Hematopoietic multipotent progenitor cell treated with erythropoietin and hydrocortisone succinate and interleukin-3 and kit ligand, for 8 days (in vitro differentiated cells): ENCODE measurements at places on chromosomes 1 and 21.

DNA sequence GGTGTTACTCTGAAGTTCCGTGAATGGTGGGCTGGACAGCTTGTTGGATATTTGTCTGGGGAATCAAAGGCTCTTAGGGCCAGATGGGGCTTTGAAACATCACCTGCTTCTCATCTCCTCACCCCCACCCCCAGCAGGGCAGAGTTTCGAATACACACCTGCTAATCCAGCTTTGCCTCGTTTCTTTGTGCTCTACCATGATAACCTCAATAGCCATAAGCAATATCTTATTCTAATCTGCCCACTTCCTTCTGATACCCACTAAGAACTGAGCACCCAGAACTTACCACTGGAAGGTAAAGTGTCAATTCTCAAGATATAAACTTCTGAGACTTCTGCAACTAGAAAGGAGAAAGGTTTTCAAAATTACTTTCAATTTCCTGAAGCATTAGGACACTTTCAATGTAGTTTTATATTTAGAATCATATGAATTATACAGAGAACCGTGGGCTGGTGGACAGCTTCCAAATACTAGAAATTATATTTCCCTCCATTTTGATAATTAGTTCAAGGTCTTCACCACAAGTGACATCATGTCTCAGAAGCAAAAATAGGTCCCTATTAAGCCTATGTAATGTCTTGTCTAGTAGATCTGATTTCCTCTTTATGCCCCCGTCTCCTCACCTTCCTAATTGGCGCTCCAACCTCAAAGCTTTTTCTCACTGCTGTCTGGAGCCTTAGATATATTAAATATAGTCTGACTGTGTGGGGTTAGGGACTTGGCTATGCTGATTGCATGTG, 64.4 kb upstream of the NEK2 start:
- no peak for DNase-seq

- DNase-seq = no peak
Measured at GRCh38 chr1:112836642-112837041, 119.4 kb downstream of the SLC16A1 start.

DNA sequence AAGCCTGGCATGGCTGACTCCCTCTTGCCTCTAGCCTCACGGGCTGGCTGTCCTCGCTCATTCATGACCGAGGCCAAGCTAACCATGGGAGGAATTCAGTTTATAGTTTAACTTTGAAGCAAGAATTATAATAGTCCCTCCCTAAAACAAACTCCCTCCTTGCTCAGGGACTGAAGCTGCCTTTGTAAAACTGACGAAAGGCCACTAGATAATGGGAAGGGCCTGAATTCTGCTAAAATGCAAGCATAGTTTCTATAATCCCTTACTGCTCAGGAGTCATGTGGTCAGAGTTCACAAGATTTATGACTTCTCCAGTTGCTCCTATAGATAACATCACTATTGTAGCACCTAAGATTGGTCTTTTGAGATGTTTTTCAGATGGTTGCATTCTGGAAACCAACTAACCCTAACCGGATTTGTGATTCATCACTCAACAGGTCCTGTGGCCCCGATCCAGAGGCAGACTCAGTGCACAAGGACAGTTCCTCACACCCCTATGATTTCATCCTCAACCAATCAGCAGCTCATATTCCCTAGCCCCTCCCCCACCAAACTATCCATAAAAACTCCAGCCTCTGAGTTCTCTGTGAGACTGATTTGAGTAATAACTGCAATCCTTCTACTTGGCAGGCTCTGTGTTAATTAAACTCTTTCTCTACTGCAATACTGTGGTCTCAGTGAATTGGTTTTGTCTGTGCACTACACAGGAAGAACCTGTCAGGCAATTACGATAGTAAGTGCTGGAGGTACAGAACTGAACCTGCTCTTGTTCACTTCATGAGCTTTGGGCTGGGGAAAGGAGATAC, 26.4 kb downstream of the HHIPL2 start:
- DNase-seq = no peak

GRCh38 chr1:116873680-116874271, 35.9 kb upstream of the PTGFRN start:
- DNase-seq = no peak

DNA sequence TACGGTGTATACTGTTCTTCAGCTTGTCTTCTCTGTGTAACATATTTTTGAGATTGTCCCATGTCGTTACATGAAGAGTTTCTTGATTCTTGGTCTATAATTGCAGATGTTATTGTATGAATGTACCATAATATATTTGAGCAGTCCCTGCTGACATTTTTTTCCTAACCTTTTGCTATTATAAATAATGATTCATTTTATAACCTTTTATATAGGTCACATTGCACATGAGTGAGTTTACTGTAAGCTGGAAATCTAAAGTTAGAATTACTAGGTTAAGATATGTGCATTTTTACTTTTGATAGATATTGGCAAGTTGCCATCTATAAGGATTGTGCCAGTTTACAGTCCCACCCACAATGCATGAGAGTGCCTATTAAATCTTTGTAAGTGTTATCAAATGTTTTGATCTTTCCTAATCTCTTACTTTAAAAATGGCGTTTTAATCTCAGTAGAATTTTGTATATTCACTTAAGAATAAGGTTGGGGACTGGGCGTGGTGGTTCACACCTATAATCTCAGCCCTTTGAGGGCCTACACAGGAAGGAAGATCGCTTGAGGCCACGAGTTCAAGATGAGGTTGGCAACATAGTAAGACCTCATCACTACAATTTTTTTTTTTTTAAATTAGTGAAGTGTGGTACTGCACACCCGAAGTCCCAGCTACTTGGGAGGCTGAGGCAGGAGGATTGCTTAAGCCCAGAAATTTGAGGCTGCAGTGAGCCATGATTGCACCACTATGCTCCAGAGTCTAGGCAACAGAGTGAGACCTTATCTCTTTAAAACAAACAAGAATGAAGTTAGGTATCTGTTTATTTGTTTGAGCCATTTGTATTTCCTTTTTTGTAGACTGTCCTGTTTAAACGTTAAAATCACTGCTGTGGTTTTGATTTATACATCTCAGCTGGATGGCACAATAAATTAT, 36.5 kb downstream of the ZMYM1 start:
- no peak for DNase-seq

DNA sequence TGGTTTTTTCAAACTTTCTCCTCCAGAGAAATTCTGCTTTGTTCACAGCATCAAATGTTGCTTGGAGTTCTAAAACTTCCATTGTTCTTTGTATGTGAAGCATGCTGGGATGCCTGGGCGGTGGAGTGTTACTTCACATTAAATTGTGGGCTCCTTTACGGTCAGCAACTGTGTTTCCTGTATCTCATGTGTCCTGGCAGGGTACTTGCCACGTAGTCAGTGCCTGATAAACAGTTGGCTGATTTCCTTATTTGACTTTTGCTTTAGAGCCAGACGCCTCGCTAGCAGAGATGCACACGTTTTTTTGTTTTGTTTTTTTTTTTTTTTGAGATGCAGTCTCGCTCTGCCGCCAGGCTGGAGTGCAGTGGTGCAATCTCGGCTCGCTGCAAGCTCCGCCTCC, 96.7 kb downstream of the UCK2 start:
- peak; percentile 59 for DNase-seq

DNA sequence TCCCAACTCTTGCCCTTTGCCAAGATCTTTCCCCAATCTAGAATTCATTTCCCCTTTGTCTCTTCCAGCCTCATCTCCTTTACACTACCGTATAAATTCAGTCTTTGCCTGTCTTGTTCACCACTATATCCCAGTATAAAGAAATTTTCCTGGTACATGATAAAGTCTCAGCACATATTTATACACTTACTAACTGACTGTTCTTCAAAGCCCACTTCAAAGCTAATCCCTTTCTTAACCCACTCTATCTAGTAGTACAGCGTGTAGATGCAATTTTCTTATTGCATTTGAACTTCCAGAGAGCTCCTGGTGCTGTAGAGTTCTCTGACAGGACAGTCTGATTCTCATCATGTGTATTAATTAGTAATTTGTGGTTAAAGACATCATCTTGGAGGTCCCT, 78.1 kb downstream of the LRRC53 start:
- no peak for DNase-seq

GRCh38 chr1:181135815-181136737, 47.6 kb downstream of the IER5 start:
- peak; percentile 36 for DNase-seq

DNA sequence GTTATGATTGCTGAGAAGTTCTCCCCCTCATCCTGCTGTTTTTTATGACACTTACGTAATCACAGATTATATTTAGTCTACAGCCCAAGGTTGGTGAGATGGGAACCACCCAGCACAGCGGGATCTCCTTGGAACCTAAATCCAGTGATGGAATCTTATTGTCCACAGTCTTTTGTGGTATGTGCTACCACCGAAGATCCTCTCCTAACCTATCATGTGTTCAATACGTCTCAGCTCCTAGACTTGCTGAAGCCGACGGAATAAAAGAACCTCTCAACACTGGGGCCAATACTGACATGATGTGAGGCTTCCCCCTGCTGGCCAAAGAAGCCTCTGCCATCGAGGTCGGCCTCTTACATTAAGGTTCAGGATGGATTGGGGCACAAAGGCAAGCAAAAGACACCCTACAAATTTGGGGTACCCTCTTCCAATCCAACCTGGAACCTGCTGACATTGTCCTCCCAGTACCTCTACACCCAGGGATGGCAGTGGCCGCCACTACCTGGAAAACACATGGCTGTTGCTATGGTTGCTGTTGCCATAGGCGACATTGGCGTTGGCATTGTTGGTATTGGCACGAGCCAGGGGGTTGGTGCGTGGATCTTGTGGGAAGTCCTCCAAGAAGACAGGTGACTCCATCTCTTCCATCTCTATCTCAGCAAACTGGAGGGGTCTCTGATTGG, 19.4 kb upstream of the KIF21B start:
- peak; percentile 70 for DNase-seq

DNA sequence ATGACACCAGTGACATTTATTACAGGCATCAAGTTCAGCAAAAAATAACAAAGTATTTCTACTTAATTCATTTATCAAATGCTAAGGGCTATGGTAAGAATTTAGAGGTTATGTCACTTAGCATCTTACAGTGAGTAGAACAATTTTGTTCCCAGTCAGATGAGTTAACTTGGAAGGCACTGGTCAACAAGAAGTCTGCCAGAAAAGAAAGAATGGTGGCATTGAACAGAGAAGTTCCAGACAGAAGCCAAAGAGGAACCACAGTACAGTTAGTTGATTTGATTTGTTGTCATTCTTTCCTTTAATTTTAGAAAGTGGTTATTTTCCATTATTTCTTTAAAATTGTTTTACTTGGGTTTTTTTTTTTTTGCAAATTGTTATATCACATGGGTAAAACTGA, 232.2 kb upstream of the PKN2 start:
- no peak for DNase-seq

DNA sequence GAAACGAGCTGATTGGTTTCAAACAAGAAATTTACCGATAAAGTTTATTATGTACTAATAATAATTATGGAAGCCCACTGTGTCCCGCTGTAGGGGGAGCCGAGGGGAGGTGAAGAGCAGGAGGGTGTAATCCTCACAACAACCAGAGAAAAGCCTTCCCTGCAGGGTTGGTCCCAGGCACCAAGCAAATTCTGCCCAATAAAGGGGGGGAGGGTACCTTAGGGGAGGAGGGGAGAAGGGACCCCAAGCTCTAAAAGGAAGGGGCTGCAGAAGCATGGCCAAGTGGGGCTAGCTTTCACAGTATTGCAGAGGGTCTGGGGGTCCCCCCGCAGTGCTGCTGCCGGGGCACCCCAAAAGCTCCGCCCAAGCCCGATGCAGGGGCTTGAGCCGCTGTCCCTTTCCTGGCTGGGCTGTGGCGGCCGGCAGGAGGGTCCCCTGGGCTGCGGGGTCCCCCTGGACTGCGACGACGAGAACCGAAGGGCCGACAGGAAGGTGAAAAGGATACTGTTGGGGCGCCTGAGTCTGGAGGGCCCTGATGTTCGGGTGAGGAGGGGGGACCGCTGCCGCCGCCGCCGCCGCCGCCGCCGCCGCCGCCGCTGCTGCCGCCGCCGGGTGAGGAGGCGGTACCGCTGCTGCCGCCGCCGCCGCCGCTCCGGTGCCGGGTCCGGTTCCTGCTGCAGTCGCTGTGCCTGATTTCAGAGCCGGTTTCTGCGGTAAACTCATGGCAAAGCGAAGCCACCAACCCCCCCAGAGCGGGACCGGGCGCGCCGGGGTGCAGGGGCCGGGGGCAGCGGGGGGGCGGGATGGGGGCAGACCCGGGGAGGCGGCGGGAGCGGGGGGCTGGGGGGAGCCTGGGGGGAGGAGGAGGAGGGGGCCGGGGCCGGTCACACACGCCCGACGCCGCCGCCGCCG, 771 bp downstream of the EIF4G3 start:
- DNase-seq = peak; percentile 33

- DNase-seq = no peak
Measured at GRCh38 chr1:84985365-84985764, 11.5 kb downstream of the MCOLN2 start.

GRCh38 chr1:57616921-57617320, 193.1 kb upstream of the DAB1 start:
- DNase-seq = no peak

- DNase-seq = no peak
Measured at GRCh38 chr1:182860658-182861057, 21.5 kb downstream of the DHX9 start.

- no peak for DNase-seq
Measured at GRCh38 chr1:171455967-171456366, 29.4 kb upstream of the PRRC2C start.

GRCh38 chr1:101587741-101588140, 350.9 kb downstream of the S1PR1 start:
- no peak for DNase-seq

DNA sequence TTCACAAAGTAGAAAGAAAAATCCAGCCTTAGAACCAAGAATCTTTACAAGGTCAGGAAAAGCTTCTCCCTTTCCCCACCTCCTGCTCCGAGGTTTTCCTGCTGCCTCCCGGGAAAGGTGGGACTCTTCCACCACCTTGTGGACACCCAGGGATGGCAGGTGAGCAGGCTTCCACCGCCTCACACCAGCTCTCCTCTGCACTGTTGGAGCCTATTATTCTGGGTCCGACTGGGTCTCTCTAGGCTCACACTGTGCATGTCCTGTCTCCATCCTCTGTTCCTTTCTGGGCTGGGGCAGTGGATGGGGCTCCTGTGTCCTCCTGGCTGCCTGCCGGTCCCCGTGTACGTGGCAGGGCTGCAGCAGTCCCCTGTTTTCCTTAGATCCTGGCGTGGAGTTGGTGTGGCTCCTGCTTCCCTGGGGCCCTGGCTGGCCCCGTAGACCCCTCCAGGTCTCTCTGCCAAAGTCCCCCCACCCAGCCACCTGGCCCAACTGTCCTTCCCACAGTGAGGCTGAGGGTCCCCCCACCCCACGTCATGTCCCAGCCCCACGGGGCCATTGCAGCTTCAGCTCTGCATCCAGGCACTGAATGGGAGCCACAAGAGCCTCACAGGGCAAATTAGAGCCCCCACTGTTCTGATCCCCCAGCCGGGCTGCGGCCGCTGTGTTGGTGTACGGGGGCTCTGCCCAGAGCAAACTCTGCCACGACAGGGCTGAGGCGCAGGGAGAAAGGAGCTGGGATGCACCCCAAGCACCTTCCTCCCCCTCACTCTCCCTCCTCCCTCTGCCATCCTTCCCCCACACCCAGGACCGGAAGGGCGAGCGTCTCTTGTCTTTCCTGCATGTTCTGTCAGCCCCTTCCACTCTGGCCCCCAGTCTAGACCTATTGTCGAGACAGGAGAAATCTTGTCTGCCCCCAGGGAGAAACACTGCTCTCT, 3.3 kb upstream of the SLC45A1 start:
- peak; percentile 9 for DNase-seq

- peak; percentile 64 for DNase-seq
Measured at GRCh38 chr21:15062606-15062965, 2.2 kb downstream of the NRIP1 start.
